ENCODE measurements at places on chromosomes 4 and X.

DNA sequence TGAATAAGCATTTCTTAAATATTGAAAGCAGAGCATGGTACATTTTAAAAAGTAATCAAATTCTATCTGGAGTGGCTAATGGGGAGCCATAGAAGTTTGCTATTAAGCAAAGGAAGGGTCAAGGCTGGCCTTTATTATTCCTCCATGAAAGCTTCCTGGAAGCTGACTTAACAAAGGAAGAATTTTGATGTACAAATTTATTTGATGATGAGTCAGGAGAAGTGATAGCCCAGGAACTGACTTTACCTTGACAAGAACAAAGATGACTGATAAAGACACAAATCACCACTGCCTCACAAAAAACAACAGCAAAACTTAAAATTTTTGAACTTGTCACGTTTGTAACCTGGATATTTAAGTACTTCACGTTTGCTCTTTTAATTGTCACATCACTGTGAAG, 872.1 kb downstream of the PCDH7 start:
- no peak for DNase-seq

DNA sequence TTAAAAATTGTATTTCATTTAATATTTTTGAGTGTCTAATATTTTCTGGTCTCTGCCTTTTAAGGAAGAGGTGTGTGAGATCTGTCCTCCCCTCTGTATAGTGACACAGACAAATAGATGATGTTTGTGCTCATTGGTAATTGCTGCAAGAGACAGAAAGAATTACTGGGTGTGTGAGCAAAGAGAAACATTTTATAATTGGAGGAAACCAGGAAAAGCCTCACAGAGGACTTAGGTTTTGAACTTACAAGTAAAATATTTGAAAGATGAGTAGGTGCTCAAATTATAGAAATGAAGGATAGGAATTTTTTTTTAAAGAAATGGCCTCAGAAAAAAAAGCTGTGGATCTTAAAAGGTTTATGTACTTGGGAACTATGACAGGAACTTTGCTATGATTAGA, 149.8 kb downstream of the SPCS3 start:
- no peak for DNase-seq

GRCh38 chr4:77142646-77143028, 14.4 kb upstream of the CCNG2 start:
- DNase-seq = no peak

DNA sequence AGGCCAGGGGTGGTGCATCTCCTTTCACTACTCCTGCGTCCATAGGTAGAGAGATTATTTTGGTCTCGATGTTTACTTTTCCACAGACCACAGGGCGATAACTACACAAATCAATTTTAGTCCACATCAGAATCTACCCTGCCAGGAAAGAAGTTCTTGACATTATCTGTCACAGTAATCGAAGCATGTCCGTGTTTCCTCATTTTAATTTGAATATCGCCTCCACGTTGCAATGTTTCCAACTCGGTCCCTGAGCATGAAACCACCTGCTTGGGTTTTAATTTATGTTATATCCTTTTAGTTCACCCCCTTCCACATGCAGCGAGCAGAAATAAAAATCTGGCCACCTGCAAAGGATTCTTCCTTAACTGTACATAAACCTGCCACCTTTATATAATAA, 100.1 kb upstream of the ATXN3L start:
- no peak for DNase-seq

DNA sequence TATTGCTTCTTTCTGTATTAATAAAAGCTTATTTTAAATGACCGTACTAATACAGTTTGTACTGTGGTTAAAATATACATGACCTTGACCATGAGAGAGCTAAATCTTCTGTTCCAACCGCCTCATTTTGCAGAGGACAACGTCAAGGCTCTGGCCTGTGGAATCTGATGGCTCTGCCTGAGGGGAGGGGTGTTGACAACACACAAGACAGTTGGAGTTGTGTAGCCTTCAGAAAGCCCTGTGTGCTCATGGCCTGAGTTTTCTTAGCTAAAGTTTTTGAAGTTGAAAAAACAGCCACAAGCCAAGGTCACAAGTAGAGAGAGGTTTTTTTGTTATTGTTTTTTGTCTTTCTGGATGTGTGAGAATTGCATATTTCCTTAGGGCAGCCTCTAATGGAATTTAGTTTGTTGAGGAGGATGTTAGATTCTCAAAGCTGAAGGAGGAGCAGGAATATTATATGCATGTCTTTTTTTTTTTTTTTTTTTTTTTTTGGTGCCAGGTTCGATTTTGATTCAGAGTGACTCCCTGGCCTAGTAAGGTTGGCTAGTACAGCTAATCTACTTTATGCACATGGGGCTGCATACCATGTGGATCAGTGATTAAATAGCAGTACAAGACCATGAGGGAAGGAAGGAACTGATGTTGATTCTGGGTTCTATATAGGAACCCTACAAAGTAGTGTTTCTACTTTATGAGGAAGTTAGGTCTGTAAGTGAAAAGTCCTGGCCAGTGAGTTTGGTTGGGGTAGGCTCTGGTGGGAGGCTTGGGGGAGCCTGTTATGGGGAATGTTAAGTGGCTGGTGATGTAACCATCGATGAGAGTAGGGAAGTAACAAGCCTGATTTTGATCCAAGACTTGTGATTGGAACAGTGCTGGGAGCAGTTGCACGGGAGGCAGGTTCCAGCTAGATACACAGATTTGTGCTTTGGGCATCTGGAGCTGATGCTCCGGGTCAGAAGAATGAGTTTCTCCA, 20.3 kb downstream of the SMS start:
- no peak for DNase-seq

DNA sequence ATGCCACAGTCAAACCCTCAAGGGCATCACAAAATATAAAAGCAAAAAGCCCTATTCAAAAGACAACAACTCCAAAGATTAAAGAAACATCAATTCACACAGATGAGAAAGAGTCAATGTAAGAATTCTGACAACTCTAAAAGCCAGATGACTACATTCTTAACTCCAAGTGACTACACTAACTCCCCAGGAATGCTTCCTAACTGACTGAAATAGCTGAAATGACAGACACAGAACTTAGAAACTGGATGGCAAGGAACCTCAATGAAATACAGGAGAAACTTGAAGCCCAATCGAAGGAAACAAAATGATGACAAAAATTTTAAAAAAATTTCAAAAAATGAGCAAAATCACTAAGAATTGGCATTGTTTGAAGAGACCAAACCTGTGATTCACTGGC, 1047.6 kb upstream of the PCDH10 start:
- DNase-seq = no peak

GRCh38 chr4:126364311-126364911, 1049.7 kb downstream of the FAT4 start:
- no peak for DNase-seq

All from stimulated activated CD8-positive, alpha-beta memory T cell treated with anti-CD3 and anti-CD28 coated beads, Interleukin-12 subunit alpha, Interleukin-12 subunit beta, amount 100 ng/mL, for 4 hours (primary cell).